ENCODE measurements at places on chromosomes 4 and X.

DNA sequence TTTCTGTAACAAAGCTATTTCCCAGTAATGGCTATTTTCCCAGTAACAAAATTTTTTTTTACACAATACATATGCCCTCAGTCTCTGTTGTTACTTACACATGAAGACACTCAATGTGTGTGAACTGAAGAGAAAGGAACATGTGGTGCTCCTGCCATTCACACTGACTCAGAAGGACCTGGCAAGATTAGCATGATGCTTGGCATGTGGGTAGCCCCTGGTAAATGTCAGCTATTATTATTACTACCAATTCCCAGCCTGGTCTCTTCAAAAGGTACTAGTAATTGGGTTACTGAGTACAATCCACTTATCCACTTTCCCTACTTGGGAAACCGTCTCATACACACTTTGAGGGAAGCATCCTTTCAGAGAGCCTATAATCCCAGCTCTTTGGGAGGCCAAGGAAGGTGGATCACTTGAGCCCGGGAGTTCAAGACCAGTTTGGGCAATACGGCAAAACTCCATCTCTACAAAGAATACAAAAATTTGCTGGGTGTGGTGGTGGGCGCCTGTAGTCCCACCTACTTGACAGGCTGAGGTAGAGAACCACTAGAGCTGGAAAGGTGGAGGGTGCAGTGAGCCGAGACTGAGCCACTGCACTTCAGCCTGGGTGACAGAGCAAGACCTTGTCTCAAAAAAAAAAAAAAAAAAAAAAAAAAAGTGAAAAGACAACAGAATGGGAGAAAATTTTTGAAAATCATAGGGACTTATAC, 14.6 kb downstream of the RBBP7 start:
- DNase-seq, result no peak

DNA sequence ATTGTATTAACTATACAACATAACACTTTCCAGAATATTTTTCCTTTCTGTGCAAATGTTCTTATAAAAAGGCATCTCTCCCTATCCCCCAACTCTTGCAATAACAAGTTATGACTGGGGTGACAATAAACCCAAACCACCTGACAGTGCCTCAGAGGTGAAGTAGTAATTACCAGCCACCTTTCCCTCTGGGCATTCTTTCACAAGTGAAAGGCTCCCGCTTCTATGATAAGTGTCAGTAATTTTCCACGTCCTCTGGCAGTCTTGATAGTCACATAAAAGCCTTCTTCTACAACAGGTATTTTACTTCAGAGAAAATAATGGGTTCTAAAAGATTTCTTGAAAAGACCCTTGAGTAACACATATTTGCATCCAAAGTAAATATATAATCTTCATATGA, 82.7 kb downstream of the MANBA start:
- DNase-seq, result no peak

GRCh38 chrX:44975666-44976263, 102.8 kb downstream of the KDM6A start:
- no peak for DNase-seq

DNA sequence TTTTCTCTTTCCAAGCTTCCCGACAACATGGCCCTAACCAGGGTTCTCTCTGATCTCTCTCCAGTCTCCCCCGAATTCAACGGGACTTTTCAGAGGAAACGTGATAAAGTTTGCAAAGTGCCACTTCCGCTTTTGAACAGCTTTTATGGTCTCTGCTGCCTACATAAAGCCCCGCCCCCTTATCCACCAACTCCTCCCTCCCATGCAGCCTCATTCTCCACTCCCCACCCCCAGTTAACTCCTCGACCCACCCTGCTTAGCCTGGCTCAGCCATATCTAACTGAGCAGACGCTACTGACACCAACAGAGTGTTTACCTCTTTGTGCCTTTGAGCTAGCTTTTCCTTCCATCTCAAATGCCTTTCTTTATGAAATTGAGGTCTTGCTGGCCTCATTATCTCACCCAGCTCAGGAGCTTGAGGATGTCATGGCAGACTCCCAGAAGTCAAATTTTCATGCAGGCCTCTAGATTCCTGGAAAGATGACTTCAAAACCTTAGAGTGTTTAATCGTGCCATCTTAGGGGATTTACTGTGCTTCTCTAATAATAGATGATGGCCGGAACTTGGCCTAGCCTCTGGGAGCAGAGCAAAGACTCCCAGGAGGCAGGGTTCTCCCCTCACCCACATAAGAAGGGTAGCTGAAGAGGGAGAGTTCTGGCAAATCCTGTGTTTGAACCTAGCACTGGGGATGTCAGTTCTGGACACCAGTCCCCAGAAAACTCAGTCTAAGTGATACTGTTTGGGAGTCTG, 606.0 kb downstream of the BCOR start:
- DNase-seq, result no peak

GRCh38 chr4:150316332-150317205, 238.3 kb downstream of the DCLK2 start:
- DNase-seq, result no peak

GRCh38 chrX:21723084-21723483, 34.8 kb downstream of the SMPX start:
- DNase-seq, result no peak

- no peak for DNase-seq
Measured at GRCh38 chrX:18410038-18410437, 15.4 kb upstream of the CDKL5 start.

GRCh38 chr4:176357359-176358082, 37.8 kb downstream of the SPCS3 start:
- no peak for DNase-seq

GRCh38 chr4:144582105-144582850, 63.7 kb upstream of the HHIP start:
- no peak for DNase-seq

- no peak for DNase-seq
Measured at GRCh38 chr4:182862921-182863320, 54.3 kb downstream of the DCTD start.

DNA sequence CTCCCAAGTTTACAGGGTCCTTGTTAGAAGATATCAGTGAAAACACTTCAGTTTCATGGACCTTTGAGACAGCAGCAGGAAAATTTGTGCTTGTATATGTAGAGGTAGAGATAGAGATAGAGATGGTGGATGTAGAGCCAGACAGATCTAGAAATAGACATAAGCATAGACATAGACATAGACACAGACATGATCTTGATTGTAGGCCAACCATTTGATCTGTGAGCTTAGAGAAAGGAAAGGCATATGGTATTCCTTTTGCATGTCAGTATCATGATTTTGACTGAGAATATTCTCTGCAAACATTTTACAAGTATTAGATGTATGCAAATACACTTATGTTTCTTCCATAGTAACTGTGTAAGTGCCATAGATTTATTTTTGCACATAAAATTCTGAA, 65.0 kb downstream of the PRKG2 start:
- DNase-seq, result no peak

DNA sequence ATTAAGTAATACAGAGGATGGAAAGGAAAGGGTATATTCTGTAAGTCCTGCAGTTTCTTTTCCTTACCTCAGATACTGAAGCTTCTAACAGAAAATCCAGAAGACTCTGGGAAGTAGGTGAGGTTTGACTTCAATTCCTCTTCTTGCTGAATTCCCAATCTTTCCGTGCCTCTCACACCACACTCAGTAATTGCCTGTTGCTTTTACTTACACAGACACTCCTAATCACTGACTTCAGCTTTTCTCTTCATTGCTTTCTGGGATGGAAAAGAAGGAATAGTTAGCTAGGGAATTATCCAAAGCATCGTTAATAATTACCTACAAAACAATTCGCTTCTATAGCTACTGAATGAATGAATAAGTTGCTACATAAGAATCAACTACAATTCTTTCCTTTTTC, 163.6 kb downstream of the FBXO8 start:
- no peak for DNase-seq

GRCh38 chr4:1233641-1234308, 15.2 kb downstream of the CTBP1 start:
- no peak for DNase-seq

DNA sequence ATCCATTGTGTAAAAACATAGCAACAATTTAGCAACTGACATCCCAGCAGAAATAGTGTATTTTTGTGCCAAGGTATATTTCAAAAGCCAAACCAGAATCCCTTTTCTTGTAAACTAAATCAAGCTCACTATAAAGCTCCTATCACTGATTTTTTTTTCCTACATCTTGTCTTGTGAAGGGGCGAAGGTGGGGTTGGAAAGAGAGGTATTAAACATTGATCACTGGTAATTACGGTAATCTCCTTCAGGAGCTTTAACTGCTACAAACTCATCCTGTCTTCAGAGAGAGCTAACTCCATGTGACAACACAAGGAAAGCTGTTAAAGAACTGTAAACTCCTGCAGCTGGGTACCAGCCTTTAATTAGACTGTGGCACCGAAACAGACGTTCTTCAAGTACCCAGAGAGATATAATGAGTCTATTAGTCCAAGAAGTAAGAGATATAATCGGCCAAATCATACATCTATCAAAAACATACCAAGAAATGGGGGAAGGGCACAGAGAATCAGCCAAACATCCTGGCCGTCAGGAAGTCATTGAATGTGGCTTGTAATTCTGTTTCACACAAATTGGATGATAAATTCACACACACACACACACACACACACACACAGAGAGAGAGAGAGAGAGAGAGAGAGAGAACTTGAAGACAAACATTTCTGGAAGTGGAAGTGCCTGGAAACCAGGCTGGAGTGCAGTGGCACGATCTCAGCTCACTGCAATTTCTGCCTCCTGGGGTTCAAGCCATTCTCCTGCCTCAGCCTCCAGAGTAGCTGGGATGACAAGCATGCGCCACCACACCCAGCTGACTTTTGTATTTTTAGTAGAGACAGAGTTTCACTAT, 111.9 kb upstream of the PPARGC1A start:
- DNase-seq, result no peak
